ENCODE measurements at places on chromosomes 5 and 9. TPM values are rescaled to one million over a fixed set of nuclear protein-coding genes. Genes with fewer than 3 reads are reported as not detected.

DNA sequence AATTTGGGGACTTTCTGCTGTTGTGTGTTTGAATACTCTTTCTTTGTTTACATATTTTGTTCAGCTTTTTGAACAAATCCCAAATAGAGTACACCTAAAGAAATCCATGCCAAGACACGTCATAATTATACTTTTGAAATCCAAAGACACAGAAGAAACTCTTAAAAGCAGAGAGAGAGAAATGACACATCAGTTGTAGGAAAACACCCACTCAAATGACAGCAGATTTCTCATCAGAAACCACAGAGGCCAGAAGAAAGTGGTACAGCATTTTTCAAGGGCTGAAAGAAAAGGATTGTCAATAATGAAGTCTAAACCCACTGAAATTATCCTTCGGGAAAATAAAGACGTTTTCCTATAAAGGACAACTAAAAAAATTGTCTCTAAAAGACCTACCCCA, 378.6 kb downstream of the GADD45G start:
- no peak for DNase-seq

- peak; percentile 78 for DNase-seq
Measured at GRCh38 chr5:98768160-98768959, 5.1 kb upstream of the RGMB start.

GRCh38 chr5:96734871-96735325, 72.7 kb downstream of the CAST start:
- DNase-seq, result no peak

DNA sequence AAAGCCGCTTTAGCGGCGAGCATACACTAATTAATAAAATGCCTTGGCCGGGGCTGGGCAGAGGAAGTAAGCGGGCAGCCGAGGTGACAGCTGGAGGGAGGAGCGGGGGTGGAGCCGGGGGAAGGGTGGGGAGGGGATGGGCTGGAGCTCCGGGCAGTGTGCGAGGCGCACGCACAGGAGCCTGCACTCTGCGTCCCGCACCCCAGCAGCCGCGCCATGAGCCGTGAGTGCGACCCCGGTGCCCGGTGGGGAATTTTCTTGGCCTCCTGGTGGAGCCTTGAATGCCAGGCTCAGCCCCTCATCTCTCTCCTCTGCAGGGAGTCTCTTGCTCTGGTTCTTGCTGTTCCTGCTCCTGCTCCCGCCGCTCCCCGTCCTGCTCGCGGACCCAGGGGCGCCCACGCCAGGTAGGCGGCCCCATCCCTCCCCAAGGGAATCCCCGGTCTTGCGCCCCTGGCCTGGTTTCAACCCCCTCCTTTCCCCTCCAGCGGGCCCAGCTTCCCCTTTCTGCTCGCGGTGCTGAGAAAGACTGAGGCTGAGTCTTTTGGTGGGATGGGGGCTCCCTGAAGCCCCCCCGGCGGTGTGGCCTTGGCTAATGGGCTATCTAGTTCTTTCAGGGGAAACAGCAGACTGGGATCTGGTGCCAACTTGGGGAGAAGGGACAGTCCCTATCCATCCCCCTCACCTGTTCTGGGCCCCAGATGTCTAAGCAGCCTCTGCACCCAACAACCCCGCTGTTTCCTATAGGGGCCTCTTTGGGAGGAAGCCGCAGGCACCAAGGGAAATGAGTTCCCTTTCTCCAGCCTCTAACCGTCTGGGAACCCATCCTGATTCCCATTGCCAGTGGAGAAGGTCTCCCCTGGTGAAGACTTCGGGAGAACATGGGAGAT, at the start of gene PTGS1:
PTGS1 (plus strand) TSS at position 156 of the 887 bp plus-strand sequence; CDS start at position 217, 61 bp downstream.
- peak; percentile 53 for DNase-seq

- peak; percentile 96 for DNase-seq
Measured at GRCh38 chr5:57298295-57298984, 124.6 kb downstream of the GPBP1 start.

Gene SLC4A9
- 0.08 TPM for total RNA-seq

Gene FCN2
- total RNA-seq, result not detected

Gene NTRK2
- total RNA-seq, result not detected

Data from HT-29 (cell line).